ENCODE measurements at places on chromosomes 4 and X.

DNA sequence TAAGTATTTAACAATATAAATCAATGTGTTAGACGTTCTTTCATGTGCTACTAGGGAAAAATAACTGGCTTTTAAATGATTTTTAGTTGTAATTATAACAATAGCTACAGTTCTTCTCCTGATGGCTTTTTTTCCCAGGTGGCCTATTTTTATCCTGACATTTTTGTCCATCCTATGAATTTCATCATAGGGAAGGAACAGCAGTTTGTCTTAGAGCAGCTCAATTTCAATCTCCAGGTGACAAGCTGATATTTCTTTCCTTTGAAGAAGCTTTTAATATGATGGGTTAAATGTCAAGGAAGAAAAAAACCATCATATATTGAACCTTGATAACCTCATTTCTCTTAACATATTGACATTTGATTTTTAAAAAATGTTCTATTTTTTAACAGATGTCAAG, 163.0 kb upstream of the AGA start:
- no peak for DNase-seq

- no peak for DNase-seq
Measured at GRCh38 chr4:121273191-121273590, 107.6 kb downstream of the QRFPR start.

DNA sequence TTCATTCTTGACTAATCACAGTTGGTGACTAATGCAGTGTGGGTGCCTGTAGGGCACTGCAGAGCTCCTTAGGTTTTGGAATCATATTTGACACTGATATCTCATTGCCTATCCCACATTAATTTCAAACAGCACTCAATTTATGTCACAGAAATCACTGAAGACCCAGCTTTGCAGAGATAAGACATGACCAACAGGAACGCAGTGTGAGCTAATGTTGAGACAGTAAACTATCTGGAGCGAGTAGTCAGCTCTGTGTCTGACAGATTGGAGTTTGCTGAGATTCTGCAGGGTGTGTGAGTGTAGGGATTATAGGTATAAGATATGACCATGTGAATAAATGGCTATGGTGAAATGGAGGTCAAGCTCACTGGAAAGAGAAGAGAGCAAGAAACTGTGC, 1586.1 kb upstream of the AGA start:
- DNase-seq = no peak

DNA sequence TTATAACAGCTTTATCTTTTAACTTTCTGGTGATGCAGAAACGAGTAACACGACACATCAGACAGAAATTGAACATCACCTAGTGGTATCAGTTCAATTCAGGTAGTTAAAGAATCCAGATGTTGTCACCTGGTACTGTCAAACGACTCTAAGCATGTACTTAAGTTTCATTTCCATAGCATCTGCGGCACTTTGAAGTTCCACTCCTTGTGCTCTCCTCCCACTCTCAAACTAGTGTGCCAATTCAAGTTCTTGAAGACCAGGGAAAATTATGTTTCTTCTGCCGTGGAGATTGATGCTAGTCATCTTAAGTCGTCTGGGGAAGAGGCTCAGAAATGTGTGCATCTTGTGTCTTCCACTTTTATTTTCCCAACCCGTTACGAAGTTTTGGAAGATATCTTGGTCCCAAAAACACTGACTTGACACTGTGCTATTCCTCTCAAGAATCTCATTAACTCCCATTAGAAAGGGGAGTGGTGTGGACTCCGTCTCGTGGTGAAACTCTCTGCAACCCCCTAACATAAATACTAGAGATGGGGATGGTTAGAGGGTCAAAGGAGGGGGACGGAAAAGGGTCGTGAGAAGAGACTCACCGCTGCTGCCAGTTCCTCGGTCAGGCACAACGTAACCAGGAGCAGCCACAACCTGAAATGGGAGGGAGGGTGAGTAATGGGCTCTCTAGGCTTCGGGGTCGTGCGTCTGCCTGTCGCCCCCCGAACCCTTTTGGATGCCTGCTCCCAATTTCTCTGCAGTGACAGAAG, 693 bp downstream of the COL4A6 start:
- DNase-seq = no peak

DNA sequence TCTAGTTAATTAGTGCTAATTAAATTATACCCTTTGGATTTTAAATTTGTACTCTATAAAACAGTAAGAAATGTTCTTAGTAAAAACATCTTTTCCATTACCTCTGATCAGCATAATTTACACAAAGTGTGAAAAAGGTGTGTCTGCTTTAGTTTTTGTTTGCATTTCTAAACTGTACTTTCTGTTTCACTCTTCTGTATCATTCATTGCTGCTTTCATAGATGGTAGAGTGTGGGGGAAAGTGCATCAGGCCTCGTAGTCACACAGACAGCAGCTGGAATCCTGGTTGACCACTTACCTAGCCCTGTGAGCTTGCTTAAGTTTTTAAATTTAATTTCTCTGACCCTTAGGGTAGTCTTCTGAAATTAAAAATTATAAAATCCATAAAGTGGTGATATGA, 275.4 kb upstream of the PITX2 start:
- DNase-seq = no peak

DNA sequence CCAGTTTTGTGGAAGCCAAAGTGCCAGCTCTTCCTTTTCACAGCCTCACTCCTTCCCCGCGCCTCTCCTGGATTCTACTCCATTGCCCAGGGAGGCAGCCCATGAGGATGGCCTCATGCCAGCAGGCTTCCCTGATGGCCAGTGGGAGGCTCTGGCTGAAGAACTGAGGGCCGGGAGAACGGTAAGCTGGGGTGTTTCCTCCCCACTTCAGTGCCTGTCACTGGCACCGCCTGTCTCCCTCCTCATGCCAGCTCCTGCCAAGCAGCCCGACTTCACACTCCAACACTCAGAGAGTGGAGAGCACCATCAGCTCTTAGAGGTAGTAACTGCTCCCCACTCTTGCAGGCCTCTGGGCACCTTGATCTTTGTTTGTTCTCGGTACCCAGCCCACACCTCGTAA, 46.9 kb upstream of the STIM2 start:
- DNase-seq = no peak
